ENCODE measurements at places on chromosomes 2 and 18.

GRCh38 chr18:42287047-42287446, 332.0 kb downstream of the PIK3C3 start:
- DNase-seq = no peak

DNA sequence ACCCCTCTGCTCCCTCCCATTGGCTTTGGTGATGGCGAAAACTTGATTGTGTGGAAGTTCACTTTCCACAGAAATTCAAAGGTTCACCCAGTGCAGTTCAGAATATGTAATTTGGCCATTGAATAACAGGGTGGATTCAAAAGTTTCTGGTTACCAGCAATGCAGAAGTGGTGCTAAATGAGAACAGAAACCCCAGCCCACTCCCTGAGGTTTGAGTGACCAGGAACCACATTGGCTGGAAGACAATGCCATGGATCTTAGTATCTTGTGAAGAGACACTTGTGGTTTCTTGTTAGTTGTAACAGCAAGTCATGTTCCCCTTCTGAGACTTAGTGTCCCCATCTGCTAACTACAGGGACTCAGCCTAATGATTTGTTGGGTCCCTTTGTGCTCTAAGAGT, 49.8 kb downstream of the QPCT start:
- DNase-seq = no peak

- DNase-seq = no peak
Observed at GRCh38 chr2:6314218-6314960, 551.3 kb downstream of the CMPK2 start.

- DNase-seq = no peak
Observed at GRCh38 chr2:68196120-68196716, 38.5 kb downstream of the PNO1 start.

- DNase-seq = no peak
Observed at GRCh38 chr2:209074711-209075110, 349.1 kb upstream of the MAP2 start.

- no peak for DNase-seq
Observed at GRCh38 chr18:44679914-44680272, 795 bp upstream of the SETBP1 start.

DNA sequence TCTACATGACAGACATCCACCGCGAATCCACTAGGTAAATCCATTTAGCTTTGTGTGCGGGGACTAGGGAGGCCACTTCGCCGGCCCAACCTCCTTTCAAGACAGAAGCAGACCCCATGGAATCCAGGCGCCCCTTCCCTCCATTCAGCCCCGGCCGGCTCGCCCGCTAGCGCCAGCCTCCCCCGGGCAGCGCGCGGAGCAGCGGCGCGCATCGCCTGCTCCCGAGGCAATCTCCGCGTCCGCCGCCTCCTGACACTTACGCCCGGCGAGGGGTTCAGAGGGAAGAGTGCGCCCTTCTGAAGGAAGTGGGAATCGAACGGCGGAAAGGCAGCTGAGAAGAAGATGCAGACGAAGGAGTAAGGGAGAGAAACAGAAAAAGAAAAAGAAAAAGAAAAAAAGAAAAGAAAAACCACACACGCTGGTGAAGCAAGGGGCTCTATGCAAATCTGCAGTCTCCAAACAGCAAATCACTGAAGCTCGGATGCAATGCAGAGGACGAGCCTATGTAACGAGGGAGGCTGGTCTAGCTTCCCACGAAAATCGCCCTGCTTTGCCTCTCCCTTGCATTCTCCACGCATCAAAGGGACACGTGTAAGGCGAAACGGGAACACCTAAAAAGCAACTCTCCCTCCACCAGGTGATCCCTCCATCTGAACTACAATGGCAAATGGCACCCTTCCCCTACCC, 684.4 kb downstream of the NRXN1 start:
- DNase-seq = no peak

- no peak for DNase-seq
Observed at GRCh38 chr2:45168711-45169338, 159.6 kb upstream of the SIX2 start.

- DNase-seq = peak; percentile 30
Observed at GRCh38 chr18:48446582-48447225, 37.5 kb upstream of the ZBTB7C start.

DNA sequence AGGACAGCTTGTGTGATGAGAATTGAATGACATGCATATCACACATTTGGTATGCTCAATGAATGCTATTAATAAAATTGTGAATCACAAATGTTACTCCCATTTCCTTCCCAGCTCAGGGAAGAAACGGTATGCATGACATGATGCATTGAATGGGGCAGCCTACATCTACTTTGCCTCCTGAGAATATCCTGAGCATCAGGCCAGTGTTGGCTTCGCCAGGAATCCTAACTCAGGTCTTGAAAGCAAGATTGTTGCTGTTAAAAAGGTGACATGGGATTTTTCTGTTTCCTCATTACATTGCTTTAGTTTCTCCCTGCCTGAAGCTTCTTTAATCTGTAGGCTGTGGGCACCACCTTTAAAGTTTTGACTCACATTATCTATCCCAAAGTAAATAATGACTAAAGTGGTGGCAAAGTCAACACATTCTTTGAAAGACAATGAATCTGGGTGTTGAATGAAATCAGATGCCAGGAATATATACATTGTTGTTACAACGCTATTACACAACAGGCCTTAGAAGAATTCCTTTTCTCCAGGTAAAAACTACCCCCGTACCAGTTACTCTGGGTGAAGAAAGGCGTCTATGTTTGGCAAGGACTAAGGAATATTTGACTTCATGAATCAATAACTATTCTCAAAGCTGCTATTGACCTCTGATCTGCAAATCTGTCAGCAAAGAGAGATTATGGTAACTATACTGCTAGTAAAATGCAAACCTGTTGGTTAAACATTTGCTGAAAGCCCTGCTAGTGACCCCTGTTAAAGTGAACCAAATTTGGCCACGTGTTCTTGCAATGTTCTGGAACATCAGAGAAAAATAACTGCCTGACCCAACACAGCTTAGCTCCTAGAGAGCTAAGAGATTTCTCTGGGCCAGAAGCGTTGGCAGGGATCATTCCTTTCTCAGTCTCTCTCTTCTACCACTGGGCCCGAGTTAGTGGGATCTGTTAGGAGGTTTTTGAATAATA, 30.5 kb upstream of the NEDD4L start:
- no peak for DNase-seq
